ENCODE measurements at places on chromosomes 7 and 10.

DNA sequence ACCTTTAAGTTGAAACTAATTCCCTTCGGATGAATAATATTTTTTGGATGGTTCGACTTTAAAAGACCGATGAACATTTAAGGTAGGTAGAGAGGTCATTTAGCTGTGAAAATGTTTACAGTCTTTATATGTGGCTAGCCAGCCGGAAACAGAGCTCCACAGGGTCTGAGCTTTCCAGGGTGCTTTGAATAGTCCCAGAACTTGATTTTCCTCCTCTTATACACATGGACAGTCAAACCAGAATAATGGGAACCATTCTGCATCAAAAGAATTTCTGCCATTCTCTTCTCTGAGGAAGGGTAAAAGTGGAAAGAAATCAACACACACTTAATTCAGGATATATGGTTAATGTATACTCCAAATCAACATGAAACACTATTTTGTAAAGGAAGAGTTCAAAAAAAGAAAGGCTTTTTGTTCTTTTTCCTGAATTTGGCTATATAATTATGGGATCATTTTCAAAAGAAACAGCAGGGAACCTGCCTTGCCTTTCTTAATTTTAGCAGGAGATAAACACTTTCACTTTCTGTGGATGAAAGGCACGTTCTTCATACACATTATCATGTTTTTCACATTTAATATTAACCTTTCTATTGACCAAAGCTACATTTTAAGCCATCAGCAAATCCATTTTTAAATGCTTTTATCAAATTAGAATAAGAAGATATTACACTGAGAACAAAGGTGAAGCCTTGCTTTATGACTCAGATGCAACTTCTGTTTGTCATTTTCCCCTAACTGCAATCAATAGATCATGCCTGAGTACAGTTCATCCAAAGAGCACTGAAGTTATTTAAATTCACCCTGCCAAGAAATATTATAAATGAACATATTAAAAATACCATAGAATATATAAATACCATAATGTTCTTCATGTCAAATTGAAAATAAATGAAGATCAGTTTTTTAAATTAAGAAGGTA lies 307.3 kb downstream of the THSD7A start:
- DNase-seq, result no peak

DNA sequence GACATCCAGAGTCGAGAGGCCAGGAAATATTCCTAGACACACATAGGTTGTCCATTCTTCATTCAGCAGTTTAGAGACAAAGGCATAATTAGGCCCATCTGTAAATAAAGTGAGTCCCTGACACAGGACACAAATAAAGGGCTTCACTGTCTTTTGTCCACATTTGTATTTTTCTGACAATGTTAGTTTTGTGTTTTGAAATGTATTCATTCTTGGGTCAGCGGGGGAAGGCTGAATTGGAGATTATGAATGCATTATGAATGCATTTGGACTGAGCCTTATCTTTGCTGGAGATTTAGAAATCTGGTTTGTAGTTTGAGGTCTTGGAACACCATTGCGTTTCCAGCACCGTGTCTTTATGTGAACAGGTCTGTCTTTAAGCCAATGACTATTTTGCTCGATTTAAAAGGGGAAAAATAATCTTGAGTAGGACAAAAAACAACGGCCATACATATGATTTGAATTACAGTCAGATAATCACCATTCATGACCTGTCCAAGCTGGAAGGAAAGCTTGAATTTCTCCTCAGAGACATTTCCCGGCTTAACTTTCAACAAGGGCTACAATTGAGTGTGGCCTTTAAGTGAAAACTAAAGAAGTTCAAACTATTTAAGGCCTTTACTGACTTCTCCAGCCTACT lies 334.8 kb downstream of the WDR11 start:
- DNase-seq, result no peak

DNA sequence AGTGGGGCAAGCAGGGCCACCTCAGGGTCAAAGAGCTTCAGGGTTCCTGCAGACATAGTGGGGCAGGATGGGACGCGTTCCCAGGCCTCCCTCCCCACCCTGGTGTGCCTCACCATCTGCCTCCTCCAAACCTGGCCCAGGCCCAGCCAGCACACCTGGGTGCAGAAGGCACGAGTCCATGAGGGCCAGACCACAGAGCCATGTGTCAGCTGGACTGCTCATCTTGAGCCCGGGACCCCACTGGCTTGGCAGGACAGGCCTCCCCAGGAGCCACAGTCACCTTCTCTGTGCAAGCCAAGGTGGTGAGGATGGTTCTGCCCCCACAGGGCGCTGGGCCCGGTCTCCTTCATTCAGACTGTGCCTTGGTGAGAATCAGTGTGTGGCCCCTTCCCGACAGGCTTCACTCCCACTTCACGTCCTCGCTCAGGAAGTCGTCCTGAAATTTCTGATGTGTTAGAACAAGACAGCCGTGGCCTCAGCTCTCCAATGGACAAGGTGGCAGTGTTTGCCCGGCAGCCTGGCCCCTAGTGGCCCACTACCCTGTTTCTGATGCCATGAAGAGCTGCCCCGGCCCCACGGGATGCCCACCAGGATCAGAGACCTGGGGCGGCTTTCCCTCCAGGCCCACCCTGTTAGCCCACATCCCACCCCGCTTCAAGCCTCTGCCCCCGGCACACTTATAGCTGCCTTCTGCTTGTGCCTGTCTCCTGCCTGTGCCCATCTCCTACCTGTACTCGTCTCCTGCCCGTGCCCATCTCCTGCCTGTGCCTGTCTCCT lies 59.6 kb upstream of the EBF3 start:
- DNase-seq, result no peak

DNA sequence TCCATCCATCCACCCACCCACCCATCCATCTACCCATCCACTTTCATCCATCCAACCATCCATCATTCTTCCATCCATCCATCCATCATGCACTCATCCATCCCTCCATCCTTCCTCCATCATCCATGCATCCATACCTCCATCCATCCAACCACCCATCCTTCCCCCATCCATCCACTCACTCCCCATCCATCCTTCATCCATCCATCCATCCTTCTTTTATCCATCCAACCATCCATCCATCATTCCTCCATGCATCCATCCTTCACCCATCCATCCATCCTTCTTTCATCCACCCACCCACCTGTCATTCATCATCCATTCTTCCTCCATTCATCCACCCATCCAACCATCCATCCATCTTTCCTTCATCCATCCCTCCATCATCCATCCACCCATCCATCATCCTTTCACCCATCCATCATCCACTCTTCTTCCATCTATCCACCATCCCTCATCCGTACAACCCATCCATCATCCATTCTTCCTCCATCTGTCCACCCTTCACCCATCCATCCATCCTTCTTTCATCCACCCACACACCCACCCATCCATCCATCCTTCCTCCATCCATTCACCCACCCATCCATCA lies 428.2 kb downstream of the DNAJB6 start:
- DNase-seq, result no peak

GRCh38 chr7:68744036-68744435 lies 854.2 kb upstream of the AUTS2 start:
- no peak for DNase-seq

DNA sequence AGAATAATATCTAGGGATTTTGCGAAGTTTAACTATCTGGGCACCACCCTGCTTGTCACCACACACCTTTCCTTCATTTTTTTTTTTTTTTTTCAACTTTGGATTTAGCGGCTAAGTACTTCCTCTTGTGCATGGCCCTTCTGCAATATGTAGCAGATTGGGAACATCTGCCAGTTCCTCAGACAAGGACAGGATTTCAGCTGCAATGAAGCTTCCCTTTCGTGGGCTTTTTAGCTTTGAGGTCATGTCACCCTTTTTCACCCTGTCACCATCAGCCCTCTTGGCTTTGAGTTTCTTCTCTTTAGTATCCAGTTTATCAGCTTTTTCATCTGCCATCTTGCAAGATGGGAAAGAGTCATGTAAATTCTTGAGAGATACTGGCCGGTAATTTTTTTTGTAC lies 81.6 kb upstream of the ETV1 start:
- DNase-seq, result no peak

DNA sequence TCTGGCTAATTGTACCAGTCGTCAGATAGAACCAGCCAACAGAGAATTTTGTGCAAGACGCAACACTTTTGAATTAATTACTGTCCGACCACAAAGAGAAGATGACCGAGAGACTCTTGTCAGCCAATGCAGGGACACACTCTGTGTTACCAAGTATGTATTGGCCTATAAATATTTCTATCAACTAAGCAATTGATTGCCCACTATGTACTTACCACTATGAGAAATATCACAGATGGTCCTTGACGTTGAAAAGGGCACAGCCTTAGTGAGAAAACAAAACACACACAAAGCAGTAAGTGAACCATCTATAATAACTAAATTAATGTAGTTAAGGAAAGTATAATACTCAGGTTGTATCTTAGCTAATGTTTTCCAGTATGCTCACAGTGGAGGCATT lies 60.0 kb downstream of the ANLN start:
- DNase-seq, result no peak

DNA sequence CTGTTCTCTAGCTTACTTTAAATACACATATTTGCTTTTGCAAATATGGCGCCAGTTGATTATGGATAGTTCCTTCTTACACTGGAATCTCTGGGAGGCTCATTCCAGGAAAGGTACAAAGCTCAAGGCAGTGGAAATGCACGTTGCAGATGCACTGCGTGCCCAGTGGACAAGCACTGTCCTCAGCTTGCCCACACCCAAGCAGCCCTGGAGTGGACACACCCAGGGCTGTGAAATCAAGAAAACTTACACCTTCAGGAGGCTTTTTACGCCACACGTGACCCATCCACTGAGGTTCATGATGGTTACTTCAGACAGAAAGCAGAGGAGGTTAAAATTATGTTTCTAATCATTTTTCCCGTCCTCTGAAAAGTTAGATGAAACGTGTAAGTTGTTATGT lies 248.5 kb downstream of the VTI1A start:
- no peak for DNase-seq
